ENCODE measurements at places on chromosomes 16 and 17.

DNA sequence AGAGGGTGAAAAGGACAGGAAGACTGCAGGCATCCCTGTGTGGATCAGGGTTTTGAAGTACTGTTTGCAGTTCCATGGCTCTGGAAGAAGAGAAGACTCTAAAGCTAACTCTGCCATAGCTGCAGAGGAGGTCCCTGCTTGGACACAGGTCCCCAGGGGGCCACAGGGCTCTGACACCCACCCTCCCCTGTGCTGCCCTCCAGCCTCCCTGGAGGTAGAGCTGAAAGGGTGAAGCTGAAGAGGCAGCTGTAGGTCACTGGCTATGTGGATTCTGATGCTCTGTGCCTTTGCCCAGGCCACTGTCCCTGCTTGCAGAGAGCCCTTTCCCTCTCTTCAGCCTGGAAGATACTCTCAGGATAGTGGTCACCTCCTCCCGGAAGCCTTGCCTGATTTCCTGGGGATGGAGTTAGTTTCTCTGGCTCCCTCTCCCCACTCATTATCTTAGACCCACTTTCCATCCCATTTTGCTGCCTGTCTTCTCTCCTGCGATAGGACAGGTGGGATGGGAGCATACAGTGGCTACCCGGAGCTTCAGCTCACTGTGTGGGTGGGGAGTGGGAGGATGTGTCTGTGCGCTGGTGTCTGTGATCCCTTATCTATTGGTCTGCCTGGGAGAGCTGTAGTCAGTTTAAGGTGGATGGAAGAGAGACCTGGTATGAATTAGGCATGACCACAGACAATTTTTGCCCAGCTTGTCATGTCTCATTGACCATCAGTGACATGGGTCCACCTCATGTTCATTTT, 89.8 kb upstream of the TMEM97 start:
- DNase-seq = no peak

- no peak for DNase-seq
These were observed 226.7 kb upstream of the HSBP1 start for GRCh38 chr16:83581082-83581481.

GRCh38 chr16:53984936-53985335, 281.0 kb downstream of the FTO start:
- DNase-seq = no peak

- DNase-seq = no peak
These were observed 54.1 kb downstream of the FTO start for GRCh38 chr16:53757971-53758609.

- DNase-seq = no peak
These were observed 537 bp downstream of the PALB2 start for GRCh38 chr16:23640615-23640930.

- DNase-seq = no peak
These were observed 52.8 kb downstream of the NTN1 start for GRCh38 chr17:9074131-9074530.

DNA sequence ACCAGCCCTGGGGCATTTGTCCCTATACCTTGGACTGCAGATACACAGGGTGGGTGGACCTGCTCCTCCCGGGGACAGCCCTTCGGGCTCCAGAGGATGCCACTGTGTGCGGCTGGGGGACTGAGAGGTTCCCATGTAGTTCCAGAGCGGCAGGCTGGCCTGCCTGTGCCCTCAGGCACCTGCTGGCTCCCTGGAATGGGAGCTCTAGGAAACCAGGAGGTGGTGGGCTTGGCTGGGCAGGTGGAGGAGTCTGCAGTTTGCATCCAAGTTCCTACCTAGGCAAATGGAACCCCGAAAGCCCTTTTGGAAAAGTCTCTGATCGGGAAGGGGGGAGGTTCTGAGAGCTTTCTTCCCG, 982 bp downstream of the DBNDD1 start:
- no peak for DNase-seq

DNA sequence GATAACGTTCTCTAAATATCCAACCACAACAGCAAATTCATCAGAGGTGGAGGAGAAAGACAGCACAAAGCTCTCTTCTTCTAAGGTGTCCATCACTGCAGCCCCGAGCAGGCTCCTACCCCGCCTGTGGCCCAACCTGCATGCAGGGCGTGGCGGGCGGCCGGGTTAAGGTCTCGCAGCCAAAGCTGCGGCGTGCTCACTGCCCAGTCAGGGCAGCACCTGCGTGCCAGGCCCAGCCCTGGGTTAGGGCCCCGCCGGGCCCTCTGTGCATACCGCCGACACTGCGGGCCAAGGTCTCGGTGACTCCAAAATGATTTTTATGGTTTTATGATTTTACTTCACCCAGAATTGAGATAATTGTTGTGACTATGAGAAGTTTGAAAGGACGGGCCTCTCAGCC, 57.8 kb downstream of the FOXK2 start:
- DNase-seq = no peak

- DNase-seq = peak; percentile 64
These were observed 72.8 kb upstream of the TOB1 start for GRCh38 chr17:50938821-50939541.

DNA sequence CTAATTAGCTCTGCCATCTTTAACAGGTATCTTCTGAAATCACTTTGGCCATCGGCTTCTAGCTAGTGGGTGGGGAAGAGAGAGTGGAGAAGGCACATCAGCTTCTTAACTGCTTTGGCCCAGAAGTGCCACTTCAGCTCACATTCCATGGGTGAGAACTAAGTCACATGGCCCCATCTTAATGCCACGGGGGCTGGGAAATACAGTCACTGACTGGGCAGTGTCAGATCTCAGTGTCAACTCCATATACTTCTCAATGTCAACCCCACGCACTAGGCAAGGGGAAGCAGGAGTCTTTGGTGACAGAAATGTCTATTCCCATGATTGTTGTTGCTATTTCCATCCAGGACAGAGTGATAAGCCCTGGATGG, 29.4 kb downstream of the CCR7 start:
- no peak for DNase-seq

DNA sequence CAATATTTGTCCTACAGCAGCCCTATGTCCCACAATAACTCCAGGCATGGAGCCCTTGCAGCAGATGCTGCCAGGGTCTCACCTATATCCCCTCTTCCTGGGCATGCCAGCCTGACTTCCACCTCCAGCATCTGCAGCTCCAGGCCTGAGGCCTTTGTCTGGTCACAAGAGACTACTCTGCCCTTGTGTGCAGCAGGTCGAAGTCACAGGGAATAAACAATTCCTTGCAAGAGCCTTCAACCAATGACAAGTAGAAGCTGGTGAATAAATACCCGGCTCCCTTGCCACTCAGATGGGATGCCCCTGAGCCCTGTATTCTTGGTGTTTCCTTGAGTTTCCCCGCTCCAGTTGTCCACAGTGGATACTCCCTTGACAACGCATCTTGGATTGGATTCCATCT, 23.0 kb downstream of the CES1 start:
- no peak for DNase-seq

DNA sequence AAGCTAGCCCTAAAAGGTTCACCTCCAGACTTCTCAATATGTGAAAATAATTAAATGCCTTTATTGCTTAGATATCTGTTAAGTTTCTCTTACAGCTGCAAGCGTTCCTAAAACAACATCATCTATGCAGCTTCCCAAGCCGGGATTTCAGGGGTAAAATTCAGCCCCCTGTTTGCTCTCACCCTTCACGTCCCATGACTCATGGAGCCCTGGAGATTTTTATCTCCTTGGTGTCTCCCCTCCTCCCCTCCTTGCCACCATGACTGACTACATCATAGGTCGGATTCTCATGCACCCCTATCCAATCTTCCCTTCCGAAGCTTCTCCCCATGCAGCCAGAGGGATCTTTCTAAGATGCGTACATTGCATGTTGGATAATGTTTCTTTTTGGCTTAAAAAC, 21.0 kb upstream of the CACNG4 start:
- no peak for DNase-seq

GRCh38 chr16:65318138-65318537, 196.3 kb upstream of the CDH11 start:
- DNase-seq = no peak

DNA sequence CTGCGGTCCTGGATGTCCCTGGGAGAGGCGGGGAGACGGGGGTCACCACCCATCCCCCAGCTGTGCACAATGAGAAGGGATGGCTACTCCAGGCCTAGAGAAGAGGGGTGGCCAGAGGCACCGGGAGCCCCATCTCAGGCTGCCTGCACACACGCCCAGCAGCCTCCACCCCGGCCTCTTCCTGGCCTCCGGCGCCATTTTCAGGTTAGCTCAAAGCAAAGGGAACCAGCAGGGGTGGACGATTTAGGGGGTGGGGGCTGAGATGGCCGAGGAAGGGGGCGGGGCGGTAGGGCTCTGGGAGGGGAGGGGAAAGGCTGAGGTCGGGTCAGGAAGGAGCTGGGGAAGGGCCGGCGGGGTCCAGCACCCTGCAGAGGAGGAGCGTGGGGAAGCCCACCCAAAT, 42.8 kb downstream of the SRCIN1 start:
- no peak for DNase-seq

- no peak for DNase-seq
These were observed 776 bp downstream of the LRRC75A start for GRCh38 chr17:16491131-16491702.

GRCh38 chr16:72983241-72983640, 64.7 kb downstream of the ZFHX3 start:
- DNase-seq = no peak

DNA sequence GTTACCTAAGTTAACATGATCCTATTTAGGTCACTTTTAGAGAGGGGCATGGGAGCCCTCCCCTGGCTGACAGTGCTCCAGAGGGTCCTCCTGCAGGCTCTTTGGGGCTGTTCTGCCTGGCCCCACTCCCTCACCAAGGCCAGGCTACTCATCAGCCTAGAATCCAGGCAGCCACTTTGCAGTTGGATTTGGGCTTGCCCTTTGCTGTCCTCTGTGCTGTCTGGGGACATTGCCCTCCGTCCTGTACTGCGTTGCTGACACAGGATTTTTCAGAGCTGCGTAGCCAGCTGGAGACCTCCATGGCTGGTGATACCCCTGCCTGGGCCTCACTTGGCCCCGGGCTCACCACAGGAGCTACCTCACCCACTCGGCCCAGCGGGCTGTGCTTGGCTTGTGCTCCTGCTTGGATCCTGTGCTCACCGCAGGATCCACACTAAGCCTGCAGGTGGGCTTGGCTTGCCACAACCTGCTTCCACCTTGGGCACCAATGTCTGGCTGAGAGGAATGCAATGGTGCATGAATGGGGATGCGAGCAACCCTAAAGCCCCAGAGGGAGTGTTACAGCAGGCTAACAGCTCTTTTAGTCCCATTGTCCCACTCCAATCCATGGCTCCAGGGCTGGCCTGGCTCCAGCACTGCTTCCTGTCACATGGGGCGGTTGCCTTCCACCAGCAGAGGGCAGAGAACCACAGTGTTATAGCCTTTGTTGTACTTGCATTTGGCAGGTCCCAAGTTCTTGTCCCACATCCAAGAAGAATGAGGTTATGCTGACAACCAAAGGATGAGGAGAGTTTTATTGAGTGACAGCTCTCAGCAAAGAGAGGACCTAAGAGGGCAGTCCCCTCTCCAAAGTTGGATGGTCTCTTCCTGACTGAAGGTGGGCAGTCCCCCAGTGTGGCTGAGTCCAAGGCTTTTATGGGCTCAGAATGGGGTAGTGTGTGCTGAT, 21.5 kb downstream of the CCL4 start:
- DNase-seq = no peak

DNA sequence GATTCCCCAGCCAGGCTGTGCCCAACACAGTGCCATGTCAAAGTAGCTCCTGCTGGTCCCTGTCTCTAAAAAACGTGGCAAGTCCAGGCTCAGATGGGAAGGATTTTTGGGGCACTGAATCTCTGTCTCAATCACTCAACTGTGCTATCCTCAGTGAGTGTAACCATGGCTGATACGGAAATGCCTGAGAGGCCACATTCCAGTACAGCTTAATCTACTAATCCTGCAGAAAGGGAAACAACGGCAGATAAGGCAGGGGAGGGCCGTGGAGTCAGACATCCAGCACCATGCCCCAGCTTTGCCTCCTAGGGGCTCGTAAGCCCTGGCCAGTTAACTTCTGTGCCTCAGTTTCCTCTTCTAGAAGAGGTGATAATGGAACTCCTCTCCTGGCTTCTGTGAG, 251.7 kb downstream of the CPPED1 start:
- DNase-seq = no peak

- DNase-seq = no peak
These were observed 2.9 kb downstream of the ABI3 start for GRCh38 chr17:49213399-49213798.

DNA sequence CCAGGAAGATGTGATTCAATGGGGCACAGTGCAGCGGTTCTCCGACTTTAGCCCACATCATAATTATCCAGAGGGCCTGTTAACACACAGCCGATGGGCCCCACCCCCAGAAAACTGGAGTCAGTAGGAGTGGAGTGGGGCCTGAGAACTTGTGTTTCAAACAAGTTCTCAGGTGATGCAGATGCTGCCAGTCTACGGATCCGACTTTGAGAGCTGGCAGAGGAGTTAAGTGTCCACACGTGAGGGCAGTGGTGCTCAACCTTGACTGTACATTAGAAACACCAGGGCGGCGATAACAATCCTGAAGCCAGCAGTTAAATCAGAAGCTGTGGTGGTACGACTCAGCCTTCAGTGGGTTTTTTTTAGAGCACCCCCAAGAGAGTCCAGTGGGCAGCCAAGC, 75.0 kb downstream of the GPRC5B start:
- DNase-seq = no peak

- no peak for DNase-seq
These were observed 205.4 kb downstream of the ANKFN1 start for GRCh38 chr17:56358651-56359050.

DNA sequence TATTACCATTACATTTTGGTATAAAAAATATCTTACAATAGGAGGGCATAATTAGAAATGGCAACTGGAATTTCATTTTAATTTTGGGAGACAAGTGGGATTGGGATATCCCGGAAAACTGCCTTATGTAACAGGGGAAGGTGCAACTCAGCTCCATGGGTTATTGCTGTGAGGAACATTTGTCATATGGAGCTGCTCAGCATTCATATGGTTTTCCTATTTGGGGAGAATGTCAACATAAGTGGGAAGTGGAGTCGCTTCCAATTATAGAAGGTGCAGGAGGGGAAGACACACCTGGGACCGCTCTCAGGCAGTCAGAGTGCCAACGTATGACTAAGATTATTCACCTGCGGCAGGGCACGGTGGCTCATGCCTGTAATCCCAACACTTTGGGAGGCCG, 10.7 kb downstream of the ODF4 start:
- DNase-seq = no peak
